ENCODE measurements at places on chromosomes 7 and 10.

DNA sequence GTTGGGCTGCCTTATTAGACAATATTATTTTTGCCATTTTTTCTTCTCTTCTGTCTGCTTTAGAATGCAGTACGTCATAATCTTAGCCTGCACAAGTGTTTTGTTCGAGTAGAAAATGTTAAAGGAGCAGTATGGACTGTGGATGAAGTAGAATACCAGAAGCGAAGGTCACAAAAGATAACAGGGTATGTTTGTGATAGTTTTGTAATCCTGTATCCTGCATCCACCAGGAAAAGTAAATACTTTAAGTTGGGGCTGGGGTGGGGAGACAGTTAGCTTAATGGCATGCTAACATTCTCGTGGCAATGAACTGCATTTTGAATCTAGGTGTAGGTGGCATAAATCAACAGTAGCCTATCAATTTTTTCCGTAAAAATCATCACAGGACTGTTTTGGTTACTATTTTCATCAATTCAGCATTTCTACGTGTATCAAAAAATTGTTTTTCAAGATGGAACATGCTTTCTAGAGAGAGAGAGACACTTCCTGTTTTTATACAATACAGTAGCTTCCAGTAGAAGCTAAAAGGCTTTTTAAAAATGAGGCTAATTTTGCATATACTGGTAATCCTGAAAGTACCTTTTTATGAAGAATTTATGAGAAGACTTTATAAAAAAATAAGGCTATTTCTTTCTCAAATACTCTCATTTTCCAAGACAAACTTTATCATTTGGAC lies 247.5 kb downstream of the FOXP2 start:
- peak; percentile 24 for DNase-seq

- DNase-seq, result peak; percentile 61
These were observed 183.0 kb upstream of the ANK3 start for GRCh38 chr10:60572511-60573194.

GRCh38 chr7:123120286-123120685 lies 79.5 kb downstream of the SLC13A1 start:
- no peak for DNase-seq

DNA sequence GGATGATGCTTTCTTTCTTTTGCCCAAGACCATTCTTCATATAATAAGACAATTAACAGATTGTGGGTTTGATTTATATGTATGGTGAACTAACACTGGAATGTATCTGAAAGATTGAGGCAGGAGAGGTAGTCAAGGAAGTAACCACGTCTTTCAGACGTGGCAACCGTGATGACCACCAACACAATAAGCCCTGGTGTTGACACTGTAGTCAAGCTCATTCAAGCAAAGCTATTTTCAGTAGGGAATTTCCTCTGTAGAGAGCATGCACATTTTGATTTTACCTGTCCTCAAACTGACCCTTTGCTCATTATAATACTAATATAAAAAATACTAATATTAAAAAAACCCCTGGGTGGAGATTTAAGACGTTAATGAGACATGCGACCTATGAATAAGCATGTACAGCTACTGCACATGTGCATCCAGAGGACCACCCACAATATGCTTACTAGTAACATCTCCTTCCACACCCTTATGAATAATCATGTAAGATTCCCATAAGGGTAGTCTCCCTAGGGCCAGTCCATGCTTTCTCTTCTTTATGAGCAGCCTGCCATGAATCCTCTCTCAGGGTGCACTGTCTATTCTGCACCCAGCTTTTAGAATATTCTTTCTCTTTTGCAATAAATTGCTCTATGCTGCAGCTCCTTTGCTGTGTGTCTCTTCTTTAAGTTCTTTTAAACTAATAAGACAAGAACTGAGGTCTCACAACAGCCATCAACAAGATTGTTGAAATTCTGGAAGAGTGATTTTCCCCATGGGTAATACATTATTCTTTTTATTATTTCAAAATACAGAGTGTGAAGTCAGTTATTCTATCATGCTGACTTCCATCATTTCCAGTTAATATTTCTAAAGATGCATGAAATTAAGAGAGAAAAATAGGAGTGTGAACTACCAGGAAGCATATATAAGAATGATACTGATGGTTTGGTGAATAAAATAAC lies 151.3 kb upstream of the NPVF start:
- peak; percentile 36 for DNase-seq

- DNase-seq, result no peak
These were observed 85.2 kb downstream of the CHCHD3 start for GRCh38 chr7:132996581-132997242.

- no peak for DNase-seq
These were observed 63.3 kb upstream of the CHST15 start for GRCh38 chr10:124156524-124157260.

GRCh38 chr10:75803816-75804552 lies 372.6 kb downstream of the LRMDA start:
- no peak for DNase-seq

DNA sequence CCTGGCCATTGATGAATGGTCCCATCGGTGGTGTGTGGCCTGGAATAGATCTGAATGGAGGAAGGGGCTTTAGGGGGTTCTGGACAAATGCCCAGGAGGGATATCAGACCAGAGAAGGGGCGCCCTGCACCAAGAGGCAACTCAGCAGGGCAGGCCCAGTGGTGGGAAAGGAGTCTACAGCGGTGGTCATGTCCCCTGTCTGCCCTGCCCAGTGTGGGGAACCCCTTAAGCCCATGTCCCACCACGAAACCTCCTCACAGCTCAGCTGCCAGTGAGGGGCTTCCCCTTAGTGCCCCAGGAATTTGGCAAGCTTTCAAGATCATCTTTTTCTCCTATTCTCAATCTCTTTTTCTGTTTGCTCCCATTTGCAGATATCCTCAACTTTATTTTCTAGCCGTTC lies 14.1 kb upstream of the CCSER2 start:
- no peak for DNase-seq

DNA sequence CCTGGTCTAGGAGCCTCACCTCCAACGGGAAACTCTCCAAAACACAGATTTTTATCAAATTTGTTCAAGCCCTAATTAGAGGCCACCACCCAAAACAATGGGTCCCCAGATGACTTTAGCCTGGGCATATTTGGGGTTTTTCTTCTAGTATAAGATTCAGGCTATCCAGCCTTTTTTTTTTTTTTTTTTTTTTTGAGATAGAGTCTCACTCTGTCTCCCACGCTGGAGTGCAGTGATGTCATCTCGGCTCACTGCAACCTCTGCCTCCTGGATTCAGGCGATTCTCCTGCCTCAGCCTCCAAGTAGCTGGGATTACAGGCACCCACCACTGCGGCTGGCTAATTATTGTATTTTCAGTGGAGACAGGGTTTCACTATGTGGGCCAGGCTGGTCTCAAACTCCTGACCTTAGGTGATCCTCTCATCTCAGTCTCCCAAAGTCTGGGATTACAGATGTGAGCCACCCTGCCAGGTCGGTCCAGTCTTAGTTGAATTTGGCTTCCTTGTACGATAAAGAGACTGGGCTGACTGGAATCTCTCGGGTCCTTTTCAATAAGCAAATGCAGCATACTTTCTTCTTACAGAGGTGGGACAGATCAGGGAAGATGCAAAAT lies 91.4 kb upstream of the KLF6 start:
- DNase-seq, result no peak

GRCh38 chr7:80231707-80232106 lies 97.1 kb downstream of the GNAI1 start:
- DNase-seq, result no peak

DNA sequence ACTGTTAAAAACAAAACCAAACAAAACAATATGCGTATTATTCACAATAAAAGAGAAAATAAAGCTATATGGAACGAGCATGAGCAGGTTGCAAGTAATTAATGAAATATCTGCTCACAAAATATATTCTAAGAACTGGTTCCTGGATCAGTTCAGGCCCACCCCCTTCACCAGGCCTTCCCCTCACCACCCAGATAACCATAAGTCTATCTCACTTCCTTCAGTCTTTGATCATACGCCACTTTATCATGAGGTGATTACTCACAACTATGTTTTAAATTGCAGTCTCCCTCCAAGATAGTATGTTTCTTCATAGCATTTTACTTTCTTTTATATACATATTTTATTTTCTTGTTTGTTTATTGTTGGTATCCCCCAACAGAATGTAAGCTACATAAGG lies 263.1 kb upstream of the HGF start:
- no peak for DNase-seq

GRCh38 chr10:97332591-97333350 lies 1.8 kb downstream of the FRAT2 start:
- peak; percentile 37 for DNase-seq

- DNase-seq, result peak; percentile 27
These were observed 3.4 kb downstream of the POLD2 start for GRCh38 chr7:44119829-44120380.

- no peak for DNase-seq
These were observed 57.1 kb upstream of the TM9SF3 start for GRCh38 chr10:96643920-96644319.

GRCh38 chr7:138963675-138964074 lies 17.5 kb downstream of the KIAA1549 start:
- DNase-seq, result no peak

- peak; percentile 6 for DNase-seq
These were observed 23.9 kb downstream of the OPALIN start for GRCh38 chr10:96334616-96335526.

DNA sequence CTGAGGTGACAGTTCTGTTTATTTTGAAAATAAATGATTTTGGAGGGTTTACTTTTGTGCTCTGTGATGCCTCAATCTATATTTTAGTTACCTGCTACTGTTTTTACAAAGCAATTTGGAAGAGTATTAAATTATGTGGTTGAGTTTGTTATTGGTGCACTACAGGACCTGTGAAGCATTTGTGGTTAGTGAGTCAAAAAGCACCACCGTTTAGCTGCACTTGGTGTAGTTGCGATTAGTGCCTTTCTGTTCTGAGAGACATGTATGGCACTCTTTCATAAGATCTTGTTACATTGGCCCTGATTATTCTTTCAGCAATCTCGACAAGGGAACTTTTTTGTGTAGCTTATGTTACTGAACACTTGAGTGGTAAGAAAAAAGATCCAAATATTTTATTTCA lies 132.2 kb downstream of the BBS9 start:
- DNase-seq, result no peak

- no peak for DNase-seq
These were observed 31.0 kb upstream of the PFKP start for GRCh38 chr10:3036155-3037021.

All from NCI-H2081 (cell line).